ENCODE measurements at places on chromosomes 3 and 15.

DNA sequence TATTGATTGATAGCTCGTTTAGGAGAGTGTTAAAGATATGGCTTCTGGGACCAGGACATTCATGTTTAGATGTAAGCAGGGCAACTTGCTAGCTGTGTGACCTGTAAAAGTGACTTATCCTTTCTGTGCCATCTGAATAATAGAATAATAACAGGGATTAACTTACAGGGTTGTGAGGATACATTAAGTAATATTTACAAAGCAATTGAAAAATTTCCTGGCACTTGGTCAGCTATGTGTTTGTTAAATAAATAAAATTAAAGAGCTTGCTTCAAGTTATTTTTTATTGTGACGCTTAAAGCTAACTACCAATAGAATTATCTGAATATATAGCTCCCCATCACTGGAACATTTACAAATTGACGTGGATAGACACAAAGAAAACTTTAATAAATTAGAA, 287.9 kb upstream of the CDIN1 start:
- no peak for DNase-seq

DNA sequence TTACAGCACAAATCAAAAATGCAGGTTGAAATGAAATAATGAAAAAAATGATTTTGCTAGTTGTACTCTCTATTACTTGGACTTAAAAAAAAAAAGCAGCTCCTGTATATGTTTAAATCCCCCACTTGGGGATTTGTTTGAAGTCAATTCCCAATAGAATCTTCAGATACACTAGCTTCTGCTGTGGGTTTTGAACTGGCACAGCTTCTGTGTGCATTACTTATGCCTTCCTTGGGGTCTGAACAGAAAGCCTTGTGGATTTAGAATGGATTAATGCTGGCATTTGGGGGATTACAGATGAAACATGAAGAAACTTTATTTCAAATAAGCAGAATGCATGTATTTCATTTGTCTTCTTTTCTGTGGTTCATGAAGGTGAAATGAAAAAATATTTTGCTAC, 513.2 kb upstream of the TBL1XR1 start:
- no peak for DNase-seq

DNA sequence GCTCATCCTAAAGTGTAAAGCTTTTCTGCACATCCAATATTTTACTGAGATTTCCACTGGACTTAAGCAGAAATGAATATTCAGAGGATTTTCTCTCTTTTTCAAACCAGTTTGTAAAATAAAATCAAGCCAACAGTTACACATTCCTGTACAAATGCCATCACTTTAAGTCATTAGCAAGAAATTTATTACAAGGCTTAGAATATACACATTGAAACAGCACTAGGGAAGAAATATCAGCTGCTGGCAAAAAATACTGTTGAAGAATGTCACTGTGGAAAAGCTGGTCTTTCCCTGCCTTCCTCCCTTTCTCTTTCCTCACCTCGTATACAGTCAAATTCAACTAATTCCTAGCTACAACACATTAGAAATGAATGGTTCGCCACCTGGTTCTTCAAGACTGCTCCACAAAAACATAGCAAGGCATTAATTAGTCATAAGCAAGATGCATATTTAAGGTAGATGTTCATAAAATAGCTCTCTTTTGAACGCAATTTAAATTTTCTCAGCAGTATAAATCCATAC, 21.3 kb downstream of the PLOD2 start:
- no peak for DNase-seq

GRCh38 chr3:62805580-62806277, 69.5 kb downstream of the CADPS start:
- DNase-seq, result no peak

- DNase-seq, result no peak
These were observed 2.9 kb downstream of the KLHL24 start for GRCh38 chr3:183638101-183638852.

GRCh38 chr3:8273479-8273878, 228.1 kb upstream of the LMCD1 start:
- DNase-seq, result no peak

DNA sequence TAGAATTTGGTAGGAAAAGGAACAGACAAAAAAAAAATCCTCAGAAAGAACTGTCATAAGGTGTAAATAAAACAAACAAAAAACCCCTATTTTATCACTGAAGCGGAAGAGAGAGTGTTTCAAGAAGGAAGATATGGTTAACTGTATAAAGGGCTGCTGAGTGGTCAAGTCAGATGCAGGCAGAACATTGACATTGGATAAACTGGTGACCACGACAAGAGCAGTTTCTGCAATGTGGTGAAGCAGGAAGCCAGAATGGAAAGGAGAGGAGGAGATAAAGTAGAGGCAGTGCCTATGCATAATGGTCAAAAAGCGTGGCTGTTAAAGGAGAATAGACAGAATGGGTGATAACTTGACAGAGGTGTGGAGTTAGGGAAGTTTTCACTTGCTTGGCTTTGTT, 75.3 kb downstream of the CYP19A1 start:
- no peak for DNase-seq

GRCh38 chr3:182910936-182911781, 69.2 kb downstream of the DCUN1D1 start:
- no peak for DNase-seq

GRCh38 chr3:177679568-177680471, 482.5 kb upstream of the TBL1XR1 start:
- no peak for DNase-seq

DNA sequence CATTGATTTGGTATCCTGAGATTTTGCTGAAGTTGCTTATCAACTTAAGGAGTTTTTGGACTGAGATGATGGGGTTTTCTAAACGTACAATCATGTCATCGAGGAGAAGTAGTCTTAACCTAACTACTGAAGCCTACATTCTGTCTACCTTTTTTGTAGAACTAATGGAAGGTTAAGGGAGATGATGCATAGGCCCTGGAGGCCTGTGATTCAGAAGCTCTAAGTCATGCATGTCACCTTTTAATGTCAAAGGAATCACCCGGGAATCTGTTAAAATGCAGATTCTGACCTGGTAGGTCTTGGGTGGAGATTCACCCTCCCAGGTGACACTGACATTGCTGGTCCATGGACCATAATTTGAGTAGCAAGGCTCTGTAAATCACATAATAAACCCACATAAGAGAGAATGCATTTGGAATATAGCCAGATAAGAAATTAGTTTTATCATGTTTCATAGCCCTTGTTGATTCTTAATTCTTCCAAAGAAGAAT, 64.9 kb downstream of the GHSR start:
- DNase-seq, result no peak

DNA sequence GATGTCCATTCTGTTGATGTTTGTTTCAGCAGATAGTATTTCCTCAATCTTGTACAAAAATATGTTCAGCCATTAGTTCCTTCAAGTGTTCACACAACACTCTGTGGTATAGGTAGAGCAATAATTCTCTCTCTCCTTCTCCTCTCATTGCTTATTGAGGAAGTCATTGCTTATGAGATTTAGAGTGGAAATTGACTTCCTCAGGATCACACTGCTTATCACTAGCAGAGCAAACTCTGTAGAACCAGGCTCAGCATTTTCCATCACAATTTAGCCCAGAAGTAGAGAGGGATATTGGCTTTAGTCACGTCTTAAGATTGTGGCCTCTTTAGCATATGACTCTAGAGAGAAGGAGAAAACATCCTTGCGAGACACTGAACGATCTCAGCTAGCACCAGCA, 31.2 kb downstream of the RAB11A start:
- no peak for DNase-seq

DNA sequence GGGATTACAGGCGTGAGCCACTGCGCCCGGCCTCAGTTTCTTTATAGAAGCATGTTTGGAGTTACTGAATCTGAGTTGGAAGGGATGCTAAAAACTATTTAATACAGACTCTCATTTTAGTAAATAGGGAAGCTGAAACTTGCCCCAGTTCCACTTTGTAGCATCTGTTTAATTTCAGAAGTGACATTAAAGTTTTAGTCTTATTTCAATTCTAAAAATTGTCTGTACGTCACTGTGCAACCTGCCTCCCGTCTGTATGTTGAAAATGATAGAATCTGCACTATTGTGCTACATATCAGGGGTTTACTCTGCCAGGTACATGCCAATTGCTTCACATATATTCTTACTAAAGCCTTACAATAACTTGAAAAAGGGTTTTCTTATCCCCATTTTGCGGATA, 15.3 kb downstream of the CNOT10 start:
- no peak for DNase-seq

DNA sequence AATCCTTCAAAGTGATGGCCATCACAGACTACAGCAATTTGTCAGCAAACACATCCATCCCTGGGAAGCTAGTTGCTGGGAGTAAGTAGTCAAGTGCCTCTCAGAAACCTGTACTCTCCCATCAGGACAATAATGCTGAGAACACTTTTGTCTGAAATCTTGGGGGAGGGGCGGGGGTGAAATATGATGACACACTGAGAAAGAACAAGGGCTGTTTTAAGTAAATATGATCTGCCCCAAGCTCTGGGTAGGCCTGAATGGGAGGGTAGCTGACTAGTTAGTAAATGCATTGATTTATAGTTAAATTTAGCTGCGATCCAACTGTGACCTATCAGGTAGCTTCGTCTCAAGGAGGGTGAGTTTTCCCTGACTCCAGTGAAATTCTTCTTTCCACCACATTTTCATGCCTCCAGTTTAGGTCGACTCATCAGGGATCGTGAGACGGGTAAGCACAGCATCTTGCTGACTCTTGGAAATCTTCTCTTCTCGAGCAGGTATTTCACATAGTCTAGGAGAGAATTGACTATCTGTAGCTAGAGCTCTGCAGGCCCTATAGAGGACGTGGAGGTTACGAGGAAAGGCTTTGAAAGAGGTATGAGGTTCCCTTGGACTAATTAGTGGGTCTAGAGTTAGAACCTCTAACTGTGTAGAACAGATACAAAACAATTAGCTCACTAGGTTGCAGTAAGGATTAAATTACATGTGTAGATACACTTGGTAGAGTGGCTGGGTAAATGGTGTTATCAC, 213.4 kb upstream of the SLC2A2 start:
- DNase-seq, result no peak

GRCh38 chr15:82774496-82774895, 31.4 kb downstream of the FSD2 start:
- DNase-seq, result no peak

DNA sequence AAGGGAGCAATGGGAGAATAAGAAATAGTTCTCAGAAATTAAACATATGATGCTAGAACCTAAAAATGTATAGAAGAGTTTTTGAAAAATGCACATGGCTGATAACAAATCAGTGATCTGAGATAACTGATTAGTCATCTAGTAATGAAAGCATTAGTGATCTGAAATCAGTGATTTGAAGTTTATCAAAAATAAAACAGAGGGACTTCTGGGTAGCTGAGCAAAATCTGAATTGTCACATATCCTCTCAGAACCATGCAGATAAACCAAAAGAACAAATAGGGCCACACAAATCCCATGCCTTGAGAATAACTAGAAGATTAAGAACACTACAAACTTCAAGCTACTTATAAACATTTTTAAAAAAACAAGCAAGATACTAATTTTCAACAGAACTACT, 71.5 kb downstream of the MCF2L2 start:
- DNase-seq, result no peak

GRCh38 chr3:54279005-54279583, 156.7 kb downstream of the CACNA2D3 start:
- DNase-seq, result no peak

GRCh38 chr3:34198309-34198708, 399.9 kb downstream of the PDCD6IP start:
- DNase-seq, result no peak

- peak; percentile 59 for DNase-seq
These were observed 5.3 kb downstream of the TUBGCP4 start for GRCh38 chr15:43376017-43376705.

- no peak for DNase-seq
These were observed 334.0 kb upstream of the KCNMB2 start for GRCh38 chr3:178202194-178202593.

GRCh38 chr15:31236184-31237042, 90.2 kb upstream of the KLF13 start:
- DNase-seq, result peak; percentile 89

GRCh38 chr15:95300958-95301357, 1029.5 kb upstream of the NR2F2 start:
- DNase-seq, result no peak

DNA sequence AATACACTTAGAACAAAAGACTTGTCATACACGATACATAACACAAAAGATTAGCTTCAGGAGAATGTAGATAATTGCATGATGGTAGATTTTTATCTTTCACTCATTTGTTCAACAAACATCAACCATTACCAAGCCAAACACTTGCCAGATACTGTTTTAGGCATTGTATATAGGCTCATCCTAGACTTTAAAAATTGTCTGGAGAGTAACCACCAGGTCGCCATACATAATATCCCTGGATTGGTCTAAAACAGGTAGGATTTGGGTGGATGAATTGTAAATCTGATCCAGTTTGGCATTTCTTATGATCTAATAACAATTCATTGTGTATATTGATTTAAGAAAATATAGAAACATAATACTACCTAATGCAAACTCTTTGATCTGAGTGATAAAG, 22.8 kb downstream of the GPR15 start:
- DNase-seq, result no peak

- no peak for DNase-seq
These were observed 37.3 kb upstream of the CACNA1D start for GRCh38 chr3:53457068-53457467.

- DNase-seq, result peak; percentile 11
These were observed 59.4 kb downstream of the DAPK2 start for GRCh38 chr15:63986751-63987341.

DNA sequence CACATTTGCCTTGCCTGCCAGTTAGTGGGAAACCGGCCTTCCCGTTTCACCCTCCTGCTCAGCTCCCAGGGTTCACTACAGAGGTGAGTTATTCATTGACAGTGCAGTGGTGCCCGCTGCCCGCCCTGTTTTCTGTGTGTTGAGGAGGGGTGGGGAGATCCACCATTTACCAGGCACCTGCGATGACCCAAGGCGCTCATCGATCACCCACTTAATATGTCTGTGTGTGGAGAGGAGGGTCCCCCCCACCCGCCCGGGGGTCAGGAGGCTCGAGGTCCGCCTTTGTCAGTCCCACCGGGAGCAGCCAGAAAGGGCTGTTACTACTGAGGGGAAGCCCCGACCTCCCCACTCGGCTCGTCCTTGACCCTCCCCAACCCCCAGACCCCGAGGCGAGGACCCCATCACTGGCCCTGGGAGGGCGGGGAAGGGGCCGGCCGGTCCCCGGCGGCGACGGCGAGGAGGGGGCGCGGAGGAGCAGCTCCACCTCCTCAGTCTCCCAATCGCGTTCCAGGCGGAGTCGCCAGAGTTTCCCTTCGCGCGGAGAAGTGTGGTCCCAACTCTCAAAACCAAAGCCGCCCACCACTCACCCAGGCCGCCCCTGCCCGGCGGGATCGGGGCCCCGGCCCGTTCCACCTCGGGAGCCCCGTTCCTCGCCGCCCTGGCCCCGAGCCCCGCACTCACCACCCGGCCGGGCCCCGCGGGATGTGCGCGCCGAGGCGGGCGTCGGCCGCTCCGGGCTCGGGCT, 1.1 kb downstream of the PLXNB1 start:
- DNase-seq, result peak; percentile 23

- no peak for DNase-seq
These were observed 143.9 kb downstream of the MAGI1 start for GRCh38 chr3:65894679-65895453.

- DNase-seq, result no peak
These were observed 29.3 kb downstream of the ACKR2 start for GRCh38 chr3:42838571-42838970.

Data from adrenal gland (tissue), 19 donors.